ENCODE measurements at places on chromosomes 3 and 15.

- DNase-seq = no peak
Observed at GRCh38 chr15:76391847-76392246, 55.3 kb downstream of the ISL2 start.

DNA sequence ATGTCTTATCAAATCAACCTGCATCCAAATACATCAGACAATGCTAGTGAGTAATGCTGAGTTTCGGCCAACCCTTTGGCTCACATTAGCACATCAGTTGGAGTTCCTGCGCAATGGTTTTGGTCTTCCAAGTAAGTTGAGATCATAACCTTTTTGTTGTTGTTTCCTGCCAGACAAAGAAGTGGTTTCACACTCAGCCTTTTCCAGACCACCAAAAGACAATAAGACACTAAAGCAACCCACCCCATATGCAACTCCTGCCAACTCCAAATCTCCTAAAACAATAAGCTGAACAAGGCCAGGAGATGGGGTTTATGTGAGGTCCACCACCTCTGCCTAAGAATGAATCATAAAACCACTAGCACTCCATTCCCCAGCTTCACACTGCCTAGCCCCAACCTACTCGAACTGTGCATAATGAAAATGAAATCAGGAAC is 177.0 kb downstream of the ERC2 start:
- DNase-seq = no peak

- DNase-seq = no peak
Observed at GRCh38 chr3:37477275-37477674, 302.9 kb upstream of the LRRFIP2 start.

- peak; percentile 48 for DNase-seq
Observed at GRCh38 chr15:66774001-66774814, 72.2 kb downstream of the SMAD6 start.

DNA sequence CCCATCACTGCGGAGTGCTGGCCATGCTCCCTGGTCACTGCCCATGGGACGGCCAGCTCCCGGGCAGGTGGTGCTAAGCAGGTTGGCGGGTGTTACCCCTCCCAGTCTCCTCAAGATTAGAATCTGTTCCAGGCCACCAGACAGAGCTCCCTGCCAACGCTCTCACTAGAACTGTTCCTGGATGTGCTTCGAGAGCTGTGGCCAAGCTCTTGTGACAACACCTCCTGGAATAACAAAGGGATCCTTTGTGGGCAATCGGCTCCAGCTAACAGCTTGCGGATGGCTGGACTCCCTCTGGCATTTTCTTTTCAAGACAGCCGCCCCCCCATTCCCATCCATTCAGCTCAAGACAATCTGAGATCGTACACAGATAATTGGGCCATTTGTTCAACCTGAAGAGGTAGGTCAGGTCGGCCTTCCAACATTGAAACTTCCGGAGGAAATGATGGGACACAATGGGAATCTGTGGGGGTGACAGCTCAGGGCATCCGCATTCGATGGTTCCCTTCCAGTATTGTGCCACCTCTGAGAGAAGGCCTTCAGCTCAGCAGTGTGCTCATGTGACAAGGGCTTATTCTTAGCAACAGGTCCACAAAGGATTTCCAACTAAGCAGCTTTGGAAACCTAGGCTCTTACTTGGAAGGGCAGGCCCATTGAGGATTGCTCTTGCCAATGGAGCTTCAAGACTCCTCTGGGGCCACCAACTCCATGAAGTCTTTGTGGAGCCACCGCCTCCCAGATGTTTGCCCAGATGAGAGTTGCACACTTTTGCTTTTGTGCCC is 11.6 kb upstream of the EPHB3 start:
- no peak for DNase-seq

GRCh38 chr15:84975871-84976351 is 5.7 kb upstream of the PDE8A start:
- no peak for DNase-seq

Measured in bronchial epithelial cell (primary cell).